Adrenal gland (tissue), 19 donors: ENCODE measurements at places on chromosomes 1 and 21. TPM values are rescaled to one million over a fixed set of nuclear protein-coding genes. Genes with fewer than 3 reads are reported as not detected.
A peak's percentile ranks its signal among the peaks of the same experiment; 100 is the strongest.

- DNase-seq: no peak
Measured at GRCh38 chr1:154745286-154745731, 124.8 kb downstream of the KCNN3 start.

GRCh38 chr1:25707280-25708016 lies 90.9 kb downstream of the MAN1C1 start:
- DNase-seq: no peak

DNA sequence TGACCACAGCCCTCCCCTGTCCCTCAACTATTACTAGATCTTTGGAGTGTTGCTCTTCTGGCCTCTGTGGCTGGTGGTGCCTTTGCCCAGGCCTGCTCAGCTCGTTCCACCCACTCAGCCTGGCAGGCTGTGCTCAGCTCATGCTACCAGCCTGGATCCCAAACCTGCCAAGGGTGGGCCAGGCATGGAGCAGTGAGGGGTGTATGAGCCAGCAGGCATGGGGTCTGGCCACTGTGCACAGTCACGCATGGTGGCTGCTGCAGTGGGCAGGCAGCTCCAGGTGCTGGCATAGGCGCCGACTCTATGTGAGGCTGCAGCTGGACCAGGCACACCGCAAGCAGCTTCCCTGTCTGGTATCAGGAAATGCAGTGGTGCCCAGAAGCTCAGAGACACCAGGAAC lies 449.9 kb downstream of the MATN1 start:
- no peak for DNase-seq

GRCh38 chr1:39657402-39657801 lies 14.5 kb downstream of the NT5C1A start:
- no peak for DNase-seq

- no peak for DNase-seq
Measured at GRCh38 chr21:35989138-35989735, 71.1 kb downstream of the SETD4 start.

DNA sequence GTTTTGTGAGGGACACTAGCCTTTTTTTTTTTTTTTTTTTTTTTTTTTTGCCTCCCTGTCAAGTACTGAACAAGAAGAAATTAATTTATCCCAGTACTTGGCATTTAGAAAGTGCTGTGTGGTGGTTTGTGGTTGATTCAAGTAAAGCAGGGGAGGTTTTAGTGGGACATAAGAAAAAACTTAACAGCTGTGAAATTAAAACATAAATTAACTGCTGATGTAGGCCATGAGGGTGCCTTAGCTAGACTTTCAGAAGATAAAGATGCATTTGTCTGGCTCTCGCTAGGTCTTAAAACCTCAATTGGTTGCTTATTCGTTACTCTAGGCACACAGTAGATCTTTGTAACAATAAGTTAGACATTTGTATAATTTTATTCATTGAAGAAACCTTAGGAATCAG lies 52.3 kb downstream of the SPATA46 start:
- no peak for DNase-seq

- DNase-seq: no peak
Measured at GRCh38 chr1:182507685-182508084, 57.7 kb downstream of the RGSL1 start.

GRCh38 chr1:71522721-71523120 lies 441.9 kb upstream of the ZRANB2 start:
- no peak for DNase-seq

GRCh38 chr1:189103956-189104355 lies 1373.7 kb downstream of the BRINP3 start:
- DNase-seq: no peak

GRCh38 chr1:7234471-7234755 lies 449.2 kb downstream of the CAMTA1 start:
- DNase-seq: no peak

GRCh38 chr1:185559684-185560331 lies 174.4 kb upstream of the HMCN1 start:
- DNase-seq: peak; percentile 50

DNA sequence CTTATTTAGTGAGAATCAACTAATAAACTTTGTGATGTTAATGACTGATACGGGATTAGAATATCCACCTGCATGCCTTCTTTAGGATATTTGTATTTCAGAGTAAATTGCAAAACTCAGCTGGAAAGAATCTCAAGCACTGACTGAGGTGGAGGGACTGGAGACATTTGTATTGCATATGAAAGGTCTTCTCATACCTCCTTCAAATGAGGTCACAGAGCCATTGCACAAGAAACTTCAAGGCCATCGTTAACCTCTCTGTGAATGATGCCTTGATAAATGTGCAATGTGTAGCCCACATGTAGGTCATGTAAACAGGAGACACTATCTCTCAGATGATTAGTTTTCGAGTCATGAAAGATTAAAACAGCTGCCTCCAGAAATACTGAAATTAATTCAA lies 531.7 kb upstream of the PLXNA2 start:
- DNase-seq: no peak

- no peak for DNase-seq
Measured at GRCh38 chr1:7228252-7228961, 443.2 kb downstream of the CAMTA1 start.

DNA sequence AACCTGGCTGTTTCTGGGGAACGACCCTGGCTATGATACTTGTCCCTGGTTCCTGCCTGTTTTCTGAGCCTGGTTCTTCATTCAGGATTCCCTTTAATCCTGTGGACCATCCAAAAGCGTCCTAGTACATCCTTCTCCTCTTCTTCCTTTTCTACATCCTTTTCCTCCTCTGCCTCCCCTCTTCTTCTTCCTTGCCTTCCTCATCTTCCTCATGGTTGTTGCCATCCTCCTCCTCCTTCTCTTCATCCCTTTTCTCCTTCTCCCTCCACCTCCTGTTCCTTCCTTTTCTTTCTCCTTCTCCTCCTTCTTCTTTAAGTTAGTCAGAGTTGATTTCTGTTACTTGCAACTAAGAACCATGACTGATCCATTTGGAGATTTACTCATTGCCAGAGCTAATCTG lies 197.8 kb downstream of the FOXD2 start:
- DNase-seq: no peak

GRCh38 chr1:4951601-4952000 lies 297.2 kb downstream of the AJAP1 start:
- no peak for DNase-seq

- no peak for DNase-seq
Measured at GRCh38 chr1:164673584-164674214, 114.7 kb downstream of the PBX1 start.

DNA sequence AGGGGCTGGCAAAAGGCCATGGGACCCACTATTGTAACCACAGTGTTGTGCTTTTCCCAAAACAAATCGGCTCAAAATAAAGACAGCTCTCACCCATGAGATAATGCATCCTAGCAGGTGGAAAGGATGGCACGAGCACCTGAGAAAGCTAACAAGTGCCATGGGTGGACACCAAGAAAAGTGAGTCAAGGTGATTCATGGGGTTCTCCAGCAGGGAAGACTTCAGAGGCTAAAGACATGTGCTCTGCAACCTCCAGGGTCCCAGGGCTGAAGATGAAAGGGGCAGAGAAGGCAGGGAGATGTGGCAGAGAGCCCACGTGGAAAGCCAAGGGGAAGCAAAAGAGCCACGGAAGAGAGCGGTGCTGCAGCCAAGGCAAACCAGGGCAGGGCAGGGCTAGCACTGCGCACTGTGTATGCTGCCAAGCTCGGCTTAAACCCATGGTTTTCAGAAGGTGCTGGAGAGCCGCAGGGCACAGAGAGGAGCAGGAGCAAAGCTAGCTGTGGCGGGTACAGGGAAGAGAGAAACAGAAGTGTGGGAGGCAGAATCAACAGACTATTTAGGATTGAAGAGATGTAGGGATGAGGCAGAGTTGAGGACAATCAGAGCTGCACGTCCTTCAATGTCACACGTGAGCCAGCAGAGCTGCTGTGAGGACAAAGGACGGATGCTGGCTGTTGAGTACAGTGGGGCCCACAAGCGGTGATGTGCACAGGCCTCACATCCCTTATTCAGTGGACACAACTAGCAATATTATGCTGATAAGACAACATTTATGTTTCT lies 41.8 kb upstream of the C1orf198 start:
- DNase-seq: no peak

DNA sequence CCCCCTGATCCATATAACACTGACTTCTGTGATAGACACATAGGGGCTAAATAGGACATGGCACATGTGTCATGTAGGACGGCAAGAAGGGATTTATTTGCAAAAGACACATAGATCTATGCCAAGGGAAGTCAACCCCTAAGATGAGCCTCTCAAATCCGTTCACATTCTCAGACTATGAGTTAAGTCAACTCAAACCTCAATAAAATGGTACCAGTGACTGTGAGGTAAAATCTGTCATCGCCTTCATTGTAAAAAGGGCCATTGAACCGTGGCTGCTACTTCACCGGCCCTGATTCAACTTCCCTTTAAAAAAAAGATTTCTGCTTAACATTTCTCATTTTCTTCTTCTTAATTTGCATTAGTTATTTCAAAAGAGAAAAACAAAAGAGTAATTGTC lies 144.0 kb downstream of the ZNF281 start:
- DNase-seq: no peak

DNA sequence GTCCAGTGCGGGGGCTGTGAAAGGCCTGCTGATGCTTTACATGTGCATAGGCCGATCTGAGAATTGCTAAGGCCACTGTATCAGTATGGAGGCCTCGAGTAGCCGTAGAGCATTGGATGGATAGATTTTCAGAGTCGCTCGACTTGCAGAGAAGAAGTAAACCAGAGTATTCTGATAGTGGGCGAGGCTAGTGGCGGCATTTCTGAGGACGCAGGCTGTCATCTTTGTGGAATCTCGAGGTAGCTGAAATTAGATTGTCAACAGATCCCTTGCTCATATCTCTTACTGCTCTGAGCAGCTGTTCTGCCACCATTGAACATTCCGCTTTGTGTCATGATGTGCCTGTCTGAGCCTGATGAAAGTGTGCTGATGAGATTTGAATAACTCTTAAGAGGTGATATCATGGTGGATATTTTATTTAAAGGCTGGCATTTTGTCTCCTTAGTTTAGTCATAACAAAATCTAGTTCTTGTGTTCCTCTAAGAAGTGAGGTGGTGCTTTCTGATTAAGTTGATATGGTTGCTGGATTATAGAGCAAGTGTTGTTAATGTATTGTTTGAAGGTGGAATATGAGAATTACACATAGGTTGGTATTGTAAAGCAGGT lies 1.5 kb downstream of the KIF1B start:
- peak; percentile 51 for DNase-seq

DNA sequence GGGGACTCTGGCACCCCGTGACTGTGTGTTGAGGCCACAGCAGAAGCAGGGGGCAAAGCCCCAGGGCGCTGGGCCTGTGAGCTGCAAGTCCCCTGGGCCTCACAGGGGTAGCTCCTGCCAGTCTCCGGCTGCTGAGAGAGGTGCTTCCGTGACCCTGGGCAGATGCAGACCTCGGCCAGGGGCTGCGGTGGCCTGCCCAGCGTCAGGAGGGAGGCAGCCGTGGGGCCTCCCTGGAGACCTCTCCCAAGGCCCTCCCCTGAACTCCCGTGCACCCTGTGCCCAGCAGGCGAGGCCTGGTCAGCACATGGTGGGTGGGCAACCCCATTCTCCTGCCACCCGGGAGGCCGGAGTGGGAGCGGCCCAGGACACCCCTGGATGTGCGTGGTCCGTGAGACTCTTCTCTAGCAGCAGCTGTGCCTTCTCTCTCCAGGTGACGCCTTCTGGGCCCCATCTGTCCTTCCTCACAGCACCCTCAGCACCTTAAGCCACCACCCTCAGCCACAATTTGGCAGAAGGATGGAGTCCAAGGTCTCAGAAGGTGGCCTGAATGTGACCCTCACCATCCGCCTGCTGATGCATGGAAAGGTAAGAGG lies 85.7 kb upstream of the COL6A1 start:
- no peak for DNase-seq

- DNase-seq: no peak
Measured at GRCh38 chr1:155990005-155990739, 11.8 kb upstream of the ARHGEF2 start.

DNA sequence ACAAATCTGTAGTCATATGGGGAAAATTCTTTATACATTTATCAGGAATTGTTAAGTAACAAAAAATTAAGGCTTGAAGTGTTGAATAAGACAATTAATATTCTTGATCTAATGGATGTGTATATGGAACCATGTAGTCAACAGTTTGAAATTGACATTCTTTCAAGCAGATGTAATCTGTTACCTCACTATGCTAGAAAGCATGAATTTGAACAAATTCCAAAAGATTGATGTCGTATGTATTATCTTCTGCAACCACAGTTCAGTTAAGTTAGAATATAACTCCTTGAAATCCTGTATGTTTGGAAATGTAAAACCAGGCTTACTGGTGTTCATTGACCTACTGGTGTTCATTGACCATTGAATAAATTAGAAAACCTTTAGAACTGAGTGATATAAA lies 16.1 kb downstream of the CCDC18 start:
- no peak for DNase-seq

- no peak for DNase-seq
Measured at GRCh38 chr1:110450929-110451328, at the start of gene PROK1. TSS of gene PROK1 (plus strand) at chr1:110451149. CDS start at chr1:110451217, 68 bp downstream.

- no peak for DNase-seq
Measured at GRCh38 chr1:53440633-53441032, 18.6 kb upstream of the DMRTB1 start.

GRCh38 chr21:36990508-36991205 lies 15.8 kb upstream of the RIPPLY3 start:
- DNase-seq: no peak

- DNase-seq: peak; percentile 61
Measured at GRCh38 chr1:9539829-9540550, 725 bp downstream of the SLC25A33 start.

DNA sequence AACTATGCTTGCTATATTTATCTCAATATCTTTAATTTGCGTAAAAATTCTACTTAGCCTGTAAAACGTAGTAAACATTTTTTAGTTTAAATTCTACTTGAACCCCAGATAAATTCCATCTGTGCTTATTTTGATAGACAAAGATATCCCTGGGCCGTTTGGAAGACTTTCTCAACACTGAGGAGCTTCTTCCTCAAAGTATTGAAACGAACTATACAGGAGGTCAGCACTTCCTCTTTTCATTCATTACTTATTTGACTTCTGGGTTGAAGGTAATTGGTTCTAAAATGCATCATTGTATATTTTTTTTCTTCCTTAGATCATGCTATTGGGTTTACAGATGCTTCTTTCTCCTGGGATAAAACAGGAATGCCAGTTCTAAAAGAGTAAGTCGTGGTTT lies 74.7 kb downstream of the HSPA13 start:
- no peak for DNase-seq

DNA sequence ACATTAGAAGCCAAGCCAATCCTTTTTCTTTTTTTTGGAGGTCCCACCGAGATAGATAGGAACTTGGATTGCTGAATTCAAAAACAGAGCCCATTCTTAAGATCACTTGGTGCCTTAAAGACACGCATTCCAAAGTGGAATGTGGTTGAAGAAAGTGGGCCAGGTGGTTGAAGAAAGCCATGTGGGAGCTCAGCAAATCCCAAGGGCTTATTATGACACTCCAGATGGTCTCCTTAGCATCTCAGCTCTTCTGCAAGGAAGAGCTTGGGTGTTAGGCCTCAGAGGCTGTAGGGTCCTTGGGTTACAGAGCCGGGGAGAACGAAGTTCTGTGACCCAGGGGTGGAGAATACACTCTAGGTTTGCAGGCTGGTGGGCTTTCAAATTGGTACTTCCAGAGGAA lies 13.5 kb downstream of the TOR3A start:
- no peak for DNase-seq

The UBE2U gene
- not detected for total RNA-seq

The SRGAP2 gene
- total RNA-seq: 55.6 TPM

The RSPO1 gene
- total RNA-seq: 0.14 TPM

The SMIM11 gene
- total RNA-seq: not detected

The TRIM46 gene
- total RNA-seq: 0.19 TPM

The ARHGEF16 gene
- 0.11 TPM for total RNA-seq

The AMPD2 gene
- total RNA-seq: 28.4 TPM

The ABCD3 gene
- total RNA-seq: 58.3 TPM

The LMNA gene
- total RNA-seq: 580 TPM
